Right renal pelvis (tissue), 4 donors: ENCODE measurements at places on chromosomes 16 and 17.

DNA sequence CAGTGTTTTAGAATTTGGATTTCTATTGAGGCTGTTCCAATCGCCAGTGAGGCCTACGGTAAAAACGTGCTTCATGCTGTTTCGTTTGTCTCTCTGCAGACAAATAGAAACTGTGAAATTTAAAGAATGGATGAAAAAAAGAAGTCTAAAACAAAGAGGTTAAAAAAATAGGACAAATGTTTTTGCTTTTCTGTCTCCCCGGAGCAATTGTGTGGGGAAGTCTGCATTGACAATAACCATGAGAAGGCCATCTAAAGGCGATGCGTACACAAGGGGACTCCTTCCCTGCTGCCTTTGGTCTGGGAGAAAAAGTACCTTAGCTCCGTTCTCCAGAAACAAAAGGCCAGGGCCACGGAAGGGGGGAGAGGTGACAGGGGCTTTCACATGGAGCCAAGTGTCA is 4.6 kb upstream of the ZFHX3 start:
- DNase-seq: no peak

DNA sequence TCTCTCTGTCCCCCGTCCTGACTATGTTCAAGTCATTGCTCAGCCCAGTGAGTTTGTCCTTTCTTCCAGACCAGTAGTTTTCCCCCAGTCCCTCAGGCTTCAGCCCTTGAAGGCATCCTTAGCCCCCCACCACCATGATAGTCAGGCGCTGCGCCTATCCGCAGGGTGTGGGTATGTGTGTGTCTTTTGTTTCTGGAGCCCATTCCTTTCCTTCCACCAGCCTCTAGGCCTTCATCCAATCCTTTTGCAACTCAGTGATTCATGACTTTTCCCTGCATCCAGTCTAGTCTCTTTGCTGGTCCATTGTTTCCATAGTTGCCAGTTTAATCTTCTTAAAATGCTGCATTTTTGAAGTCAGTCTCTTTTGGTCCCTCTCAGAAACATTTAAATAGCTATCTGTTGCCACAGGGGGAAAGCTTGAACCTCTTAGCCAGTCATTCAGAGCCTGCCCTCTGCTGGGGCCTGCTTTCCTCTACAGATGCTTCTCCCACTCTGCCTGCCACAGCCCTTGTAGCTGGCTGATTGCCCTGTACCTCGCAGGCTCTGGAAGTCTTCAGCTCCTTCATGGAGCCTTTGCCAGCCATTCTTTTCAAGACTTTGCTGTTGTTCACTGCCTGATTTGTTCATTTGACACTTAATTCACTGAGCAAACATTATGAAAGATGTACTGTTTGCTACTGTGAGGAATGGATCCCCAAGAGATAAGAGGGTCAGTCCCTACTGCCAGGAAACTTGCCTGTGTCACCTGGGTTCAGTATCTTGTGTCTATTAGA is 55.9 kb upstream of the ADCY7 start:
- peak; percentile 51 for DNase-seq

- no peak for DNase-seq
Measured at GRCh38 chr16:89122322-89122851, 28.7 kb downstream of the ACSF3 start.

- no peak for DNase-seq
Measured at GRCh38 chr16:73289232-73289631, 241.3 kb upstream of the ZFHX3 start.

- no peak for DNase-seq
Measured at GRCh38 chr17:233473-233941, 52.1 kb upstream of the DOC2B start.

DNA sequence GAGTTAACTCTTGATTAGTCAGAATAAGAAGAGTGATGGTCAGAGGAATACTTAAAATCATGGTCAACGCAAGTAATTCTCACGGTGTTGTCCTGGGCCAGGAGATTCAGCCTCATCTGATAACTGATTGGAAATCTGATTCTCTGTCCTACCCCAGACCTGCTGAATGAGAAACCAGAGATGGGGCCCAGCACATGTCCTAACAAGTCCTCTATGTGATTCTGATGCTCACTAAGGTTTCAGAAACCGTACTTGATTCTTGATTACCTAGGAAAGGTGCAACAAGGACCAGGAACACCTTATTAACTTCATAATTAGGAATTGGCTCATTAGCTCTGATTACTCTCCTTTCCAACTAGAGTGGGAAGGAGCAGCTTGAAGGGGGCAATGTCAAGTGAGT is 44.5 kb downstream of the ANKFY1 start:
- no peak for DNase-seq

- DNase-seq: no peak
Measured at GRCh38 chr16:87056083-87056482, 261.1 kb downstream of the C16orf95 start.

- no peak for DNase-seq
Measured at GRCh38 chr17:58202859-58203258, 10.3 kb downstream of the EPX start.

- DNase-seq: no peak
Measured at GRCh38 chr16:51050377-51050706, 100.7 kb downstream of the SALL1 start.

- peak; percentile 63 for DNase-seq
Measured at GRCh38 chr16:12661656-12662172, 142.0 kb downstream of the CPPED1 start.

DNA sequence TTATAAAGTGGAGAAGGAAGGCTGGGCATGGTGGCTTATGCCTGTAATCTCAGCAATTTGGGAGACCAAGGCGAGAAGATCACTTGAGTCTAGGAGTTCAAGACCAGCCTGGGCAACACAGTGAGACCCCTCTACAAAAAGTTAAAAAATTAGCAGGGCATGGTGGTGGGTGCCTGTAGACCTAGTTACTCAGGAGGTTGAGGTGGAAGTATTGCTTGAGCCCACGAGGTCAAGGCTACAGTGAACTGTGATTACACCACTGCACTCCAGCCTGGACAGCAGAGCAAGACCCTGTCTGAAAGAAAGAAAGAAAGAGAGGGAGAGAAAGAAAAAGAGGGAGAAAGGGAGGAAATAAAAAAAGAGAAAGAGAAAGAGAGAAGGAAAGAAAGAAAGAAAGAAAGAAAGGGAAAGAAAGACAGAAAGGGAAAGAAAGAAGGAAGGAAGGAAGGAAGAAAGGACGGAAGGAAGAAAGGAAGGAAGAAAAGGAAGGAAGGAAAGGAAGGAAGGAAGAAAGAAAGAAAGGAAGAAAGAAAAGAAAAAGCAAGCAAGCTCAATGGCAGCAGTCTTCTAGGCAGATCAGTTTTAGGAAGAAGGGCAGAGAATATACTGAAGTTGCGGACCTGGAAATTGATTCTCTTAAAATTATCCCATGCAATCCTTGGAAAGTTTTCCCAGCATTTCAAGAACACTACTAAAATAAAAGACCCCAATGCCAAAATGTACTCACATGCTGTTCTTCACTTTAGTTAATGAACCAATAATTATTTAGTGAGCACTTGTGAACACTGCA is 53.0 kb downstream of the IKZF3 start:
- DNase-seq: no peak

DNA sequence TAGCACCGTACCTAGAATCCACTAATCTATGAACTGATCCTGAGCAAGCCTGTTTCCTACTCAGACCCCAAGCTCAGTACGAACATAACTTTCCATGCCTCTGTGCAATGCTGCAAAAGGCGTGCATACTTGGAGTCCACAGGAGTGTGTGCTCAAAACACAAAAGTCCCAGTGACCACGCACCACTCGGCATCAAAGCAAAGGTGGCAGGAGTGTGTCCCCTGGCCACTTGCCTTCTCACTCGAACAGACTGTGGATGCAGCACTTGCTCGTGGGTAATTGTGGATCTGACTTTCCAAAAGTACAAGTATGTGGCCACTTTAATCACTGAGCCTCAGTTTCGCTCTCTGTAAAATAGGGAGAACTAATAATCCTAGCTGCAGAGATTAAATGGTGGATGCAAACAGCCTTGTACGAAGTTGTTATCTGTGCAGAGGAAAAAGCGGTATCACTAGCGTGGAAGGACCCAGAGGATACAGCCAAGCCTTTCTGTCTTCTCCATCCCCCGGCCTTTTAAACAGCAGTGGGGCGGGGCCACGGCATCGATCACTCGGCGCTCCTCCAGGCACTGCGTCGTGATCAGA is 311 bp upstream of the KDM8 start:
- no peak for DNase-seq

DNA sequence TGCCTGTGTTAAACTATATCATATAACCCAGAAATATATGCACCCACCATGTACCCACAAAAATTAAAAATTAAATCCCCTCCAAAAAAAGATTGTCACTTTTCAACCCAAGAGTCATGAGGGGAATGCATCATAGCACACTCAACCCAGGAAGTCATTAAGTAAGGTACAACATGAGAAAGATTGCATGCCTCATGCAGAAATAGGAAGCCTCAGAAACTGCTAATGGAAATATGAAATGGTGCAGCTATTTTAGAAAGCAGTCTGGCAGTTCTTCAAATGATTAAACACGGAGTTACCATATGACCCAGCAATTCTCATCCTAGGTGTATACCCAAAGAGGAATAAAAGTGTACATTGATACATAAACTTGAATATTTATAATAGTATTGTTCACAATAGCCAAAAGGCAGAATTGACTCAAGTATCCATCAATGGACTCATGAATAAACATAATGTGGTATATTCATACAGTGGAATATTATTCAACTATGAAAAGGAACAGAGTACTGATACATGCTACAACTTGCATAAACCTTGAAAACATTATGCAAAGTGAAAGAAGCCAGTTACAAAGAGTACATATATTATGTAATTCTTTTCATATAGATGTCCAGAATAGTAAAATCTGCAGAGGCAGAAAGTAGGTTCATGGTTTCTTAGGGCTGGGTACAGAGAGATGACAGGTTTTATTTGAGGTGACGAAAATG is 70.4 kb downstream of the TMEM100 start:
- no peak for DNase-seq

DNA sequence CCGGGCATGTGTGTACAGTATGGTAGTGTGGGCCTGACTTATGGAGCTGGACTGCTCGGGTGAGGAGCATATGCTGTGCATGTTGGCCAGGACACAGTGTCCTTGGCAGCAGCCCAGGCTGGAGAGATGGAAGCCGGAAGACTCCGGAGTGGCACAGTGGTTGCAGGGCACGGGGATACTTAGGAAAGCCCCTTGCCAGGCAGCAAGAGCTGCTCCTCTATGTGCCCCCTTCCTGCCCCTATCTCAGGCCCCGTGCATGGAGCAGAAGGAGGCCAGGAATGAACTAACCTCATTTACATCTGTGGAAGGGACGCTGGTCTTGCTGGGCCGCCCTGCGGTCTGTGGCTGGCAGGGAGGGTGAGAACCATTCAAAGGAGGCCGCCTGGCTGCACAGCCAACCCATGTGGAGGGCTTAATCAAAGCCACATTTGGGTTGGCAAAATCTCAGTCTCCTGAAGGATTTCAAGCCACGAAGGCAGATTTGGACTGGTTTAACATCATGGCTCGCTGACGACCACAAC is 32.2 kb upstream of the RCVRN start:
- no peak for DNase-seq

DNA sequence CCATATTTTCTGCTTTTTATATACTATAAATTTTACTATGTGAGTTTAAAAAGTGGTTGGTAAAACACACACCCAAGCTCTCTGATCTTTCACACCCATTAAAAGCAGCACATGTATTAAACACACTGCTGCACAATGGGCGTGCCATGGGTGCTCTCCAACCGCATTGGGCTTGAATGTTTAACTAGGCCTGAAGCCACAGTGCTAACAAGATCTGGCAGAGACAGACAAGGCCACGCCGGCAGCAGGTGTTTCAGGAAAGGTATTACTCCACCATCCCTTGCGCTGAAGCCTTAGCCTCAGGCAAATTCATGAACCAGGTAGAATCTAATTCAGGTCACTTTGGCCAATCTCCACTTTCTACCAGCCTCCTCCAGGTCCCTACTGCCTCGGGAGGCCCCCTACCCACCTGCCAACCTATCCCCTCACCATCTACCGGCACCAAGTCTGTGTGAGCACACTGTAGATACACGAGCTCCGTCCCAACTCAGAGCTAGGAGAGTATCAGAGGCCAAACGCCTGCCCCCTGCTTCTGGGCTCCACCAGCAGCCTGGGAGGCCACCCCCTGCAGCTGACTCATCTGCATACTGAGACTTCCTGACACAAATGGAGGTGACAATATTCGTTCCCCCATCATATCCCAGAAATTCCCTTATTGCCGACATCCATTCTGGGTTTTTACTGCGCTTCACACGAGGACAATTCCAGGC is 95.0 kb downstream of the ADCY9 start:
- no peak for DNase-seq

GRCh38 chr16:86604436-86605193 is 26.3 kb downstream of the FOXL1 start:
- DNase-seq: no peak

DNA sequence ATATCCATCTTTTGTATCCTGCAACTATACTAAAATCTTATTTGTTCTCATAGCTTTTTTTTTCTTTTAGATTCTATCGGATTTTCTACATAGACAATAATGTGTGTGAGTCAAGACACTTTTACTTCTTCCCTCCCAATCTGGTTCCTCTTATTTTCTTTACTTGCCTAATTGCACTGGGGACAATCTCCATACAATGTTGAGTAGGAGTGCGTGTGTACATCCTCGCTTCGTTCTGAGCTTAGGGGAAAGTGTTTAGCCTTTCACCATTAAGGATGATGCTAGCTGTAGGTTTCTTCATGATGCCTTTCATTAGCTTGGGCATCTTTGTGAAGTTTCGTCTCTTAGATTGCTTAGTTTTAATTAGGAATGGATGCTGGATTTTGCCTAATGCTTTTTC is 2.9 kb downstream of the SPATA32 start:
- no peak for DNase-seq

DNA sequence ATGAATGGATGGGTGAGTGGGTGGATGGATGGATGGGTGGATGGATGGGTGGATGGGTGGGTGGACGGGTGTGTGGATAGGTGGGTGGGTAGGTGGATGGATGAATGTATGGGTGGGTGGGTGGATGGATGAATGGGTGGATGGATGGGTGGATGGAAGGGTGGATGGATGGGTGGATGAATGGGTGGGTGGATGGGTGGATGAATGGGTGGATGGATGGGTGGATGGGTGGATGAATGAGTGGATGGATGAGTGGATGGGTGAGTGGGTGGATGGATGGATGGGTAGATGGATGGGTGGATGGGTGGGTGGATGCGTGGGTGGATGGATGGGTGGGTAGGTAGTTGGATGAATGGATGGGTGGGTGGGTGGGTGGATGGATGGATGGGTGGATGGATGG is 13.2 kb upstream of the ATP2C2 start:
- DNase-seq: no peak

DNA sequence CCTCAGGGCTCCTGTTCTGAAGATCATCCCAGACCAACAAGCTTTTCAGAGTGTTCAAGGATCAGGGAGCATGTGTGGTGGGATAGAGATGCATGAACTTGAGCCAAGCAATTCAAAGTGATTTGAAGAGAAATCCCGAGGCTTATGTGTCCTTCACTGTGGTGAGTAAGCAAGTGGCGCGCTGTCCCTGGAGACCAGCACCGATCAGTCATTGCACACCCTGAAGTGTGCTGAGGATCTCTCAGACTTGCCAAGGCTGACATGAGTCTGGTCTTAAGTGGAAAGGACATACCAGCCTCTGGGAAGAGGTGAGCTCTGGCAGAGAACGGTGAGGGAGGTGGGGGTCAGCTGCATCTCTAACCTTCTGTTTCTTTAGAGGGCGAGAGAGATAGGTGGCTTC is 43.8 kb upstream of the CDH13 start:
- no peak for DNase-seq

GRCh38 chr17:4739122-4740024 is at the start of the genes CXCL16 and ZMYND15:
Gene CXCL16, minus strand, starts transcription at chr17:4739928. Its CDS starts 589 bp downstream, at chr17:4739339.
Gene ZMYND15, plus strand, starts transcription at chr17:4739833. Its CDS starts 716 bp downstream, at chr17:4740549.
- no peak for DNase-seq
